ENCODE measurements at places on chromosomes 12 and 14. TPM values are rescaled to one million over a fixed set of nuclear protein-coding genes. Genes with fewer than 3 reads are reported as not detected.

The LMNTD1 gene
- not detected for total RNA-seq

The LGR5 gene
- total RNA-seq = 55.8 TPM

The SYT1 gene
- 1.7 TPM for total RNA-seq

The TESPA1 gene
- not detected for total RNA-seq

The MAX gene
- 119 TPM for total RNA-seq

The CPSF6 gene
- 70.2 TPM for total RNA-seq

The DHRS7 gene
- 45.5 TPM for total RNA-seq

The TMEM253 gene
- 1.2 TPM for total RNA-seq

The OTOGL gene
- 0.21 TPM for total RNA-seq

The RNFT2 gene
- 9.6 TPM for total RNA-seq

The CCDC197 gene
- not detected for total RNA-seq

The FOXG1 gene
- not detected for total RNA-seq

The DHRS2 gene
- not detected for total RNA-seq

The EIF2S3B gene
- total RNA-seq = 0.97 TPM

The AMIGO2 gene
- 16.3 TPM for total RNA-seq

The CATSPERB gene
- not detected for total RNA-seq

The BDKRB1 gene
- total RNA-seq = not detected

The MYF6 gene
- total RNA-seq = not detected

The RAB5B gene
- total RNA-seq = 126 TPM

The EXOC3L4 gene
- not detected for total RNA-seq

The AQP2 gene
- total RNA-seq = not detected

The DPY19L2 gene
- 13.9 TPM for total RNA-seq

The SERPINA3 gene
- total RNA-seq = 1.2 TPM

The FBXO34 gene
- 16.4 TPM for total RNA-seq

The PARP2 gene
- 25.3 TPM for total RNA-seq

The KRT85 gene
- total RNA-seq = not detected

The GZMB gene
- total RNA-seq = not detected

The SYNDIG1L gene
- total RNA-seq = 0.26 TPM

The NKX2-1 gene
- not detected for total RNA-seq

The WSCD2 gene
- total RNA-seq = 0.86 TPM

The KCNH5 gene
- not detected for total RNA-seq

The SOAT2 gene
- not detected for total RNA-seq

The TAS2R7 gene
- not detected for total RNA-seq

The DIO2 gene
- 240 TPM for total RNA-seq

The RIPK3 gene
- total RNA-seq = 1.3 TPM

The MAPK1IP1L gene
- 102 TPM for total RNA-seq

The CD163 gene
- not detected for total RNA-seq

The SIX1 gene
- 339 TPM for total RNA-seq

The CMKLR1 gene
- total RNA-seq = 47.5 TPM

The SLC25A47 gene
- not detected for total RNA-seq

The GALNT4 gene
- total RNA-seq = 4.5 TPM

The BATF gene
- not detected for total RNA-seq

The EFS gene
- total RNA-seq = 31.9 TPM

Measured in osteocyte (in vitro differentiated cells).